ENCODE measurements at places on chromosomes 5 and 9. TPM values are rescaled to one million over a fixed set of nuclear protein-coding genes. Genes with fewer than 3 reads are reported as not detected.

- no peak overlapping the region for H3K27ac ChIP-seq
- H3K4me1 ChIP-seq, result no peaks in the 10 kb centered on the region
- H3K27me3 ChIP-seq, result no peaks in the 10 kb centered on the region
- no peak overlapping the region for H3K4me3 ChIP-seq
Observed at GRCh38 chr9:78821126-78821822, 524.3 kb downstream of the PSAT1 start.

The PAEP gene
- not detected for total RNA-seq

DNA sequence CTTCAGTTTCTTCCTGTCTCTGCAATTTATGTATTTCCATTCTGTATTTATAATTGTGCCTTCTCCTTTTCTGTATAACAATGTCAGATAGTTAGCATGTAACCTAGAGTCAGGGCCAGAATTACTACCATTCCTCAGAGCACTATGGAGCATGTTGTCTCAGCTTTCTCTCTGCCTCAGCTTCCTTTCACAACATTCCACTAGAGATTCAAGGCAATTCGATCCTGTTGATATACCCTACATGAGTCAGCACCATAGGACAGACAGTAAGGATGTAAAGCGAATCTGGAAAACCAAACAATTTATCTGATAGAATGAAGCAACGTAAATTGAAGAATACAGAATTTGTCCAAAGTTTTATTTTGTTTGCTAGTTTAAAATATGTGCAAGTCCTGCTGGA lies 728.3 kb upstream of the SEMA6A start:
- H3K4me1 ChIP-seq, result no peaks in the 10 kb centered on the region
- no peak overlapping the region for H3K27ac ChIP-seq
- no peaks in the 10 kb centered on the region for H3K27me3 ChIP-seq
- H3K36me3 ChIP-seq, result no peaks in the 10 kb centered on the region

GRCh38 chr9:120730654-120731514 lies 16.6 kb upstream of the MEGF9 start:
- no peaks in the 10 kb centered on the region for H3K36me3 ChIP-seq
- H3K4me3 ChIP-seq, result no peak overlapping the region
- 0 out of 2 replicates have a peak, but pooled peaks cover 4% of the 10 kb centered on the region for H3K4me1 ChIP-seq
- H3K27ac ChIP-seq, result no peak overlapping the region
- no peaks in the 10 kb centered on the region for H3K27me3 ChIP-seq
